ENCODE measurements at places on chromosomes 5 and 9.

GRCh38 chr5:95422838-95423237 is 31.7 kb downstream of the FAM81B start:
- ATAC-seq = no peak

DNA sequence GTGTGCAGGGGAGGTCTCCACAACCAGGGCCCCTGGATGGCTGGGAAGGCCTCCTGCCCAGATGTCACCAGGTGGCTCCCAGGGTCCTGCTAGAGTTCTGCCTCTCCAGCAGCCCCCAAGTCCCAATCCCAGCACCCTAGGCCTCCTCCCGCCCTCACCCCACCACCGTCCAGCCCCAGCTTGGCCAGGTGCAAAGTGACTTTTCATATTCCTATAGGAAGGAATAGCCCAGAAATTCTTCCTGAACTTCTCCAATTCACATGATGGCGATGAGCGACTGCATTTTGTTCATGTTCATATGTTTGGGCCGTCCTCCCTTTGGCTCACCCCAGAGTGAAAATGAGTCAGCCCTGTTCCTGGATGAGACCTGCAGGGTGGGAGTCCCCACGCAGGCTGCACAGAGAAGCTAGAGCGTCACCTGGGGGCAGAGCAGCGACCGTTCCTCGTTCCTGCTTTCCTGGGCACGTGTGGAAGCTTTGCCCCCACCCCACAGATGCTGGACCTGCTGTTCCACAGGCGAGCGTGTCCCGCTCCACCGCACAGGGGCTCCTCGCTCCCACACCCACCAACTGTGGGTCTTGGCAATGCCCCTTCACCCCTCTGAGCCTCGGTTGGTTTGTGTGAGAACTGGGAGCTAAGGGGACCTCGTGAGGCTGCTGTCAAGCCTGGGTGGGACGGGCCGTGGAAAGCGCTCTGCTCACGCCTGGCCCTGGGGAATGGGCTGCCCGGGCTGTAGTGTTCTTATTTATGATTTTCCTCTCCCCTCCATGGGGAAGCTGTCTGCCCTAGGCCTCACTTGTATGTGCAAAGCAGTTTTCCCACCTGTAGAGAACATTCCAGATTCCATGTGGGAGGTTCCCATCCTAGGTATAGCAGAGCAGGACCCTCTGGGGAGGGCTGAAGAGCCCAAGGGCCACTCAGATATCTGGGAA is 6.9 kb downstream of the MRPS2 start:
- no peak for ATAC-seq

DNA sequence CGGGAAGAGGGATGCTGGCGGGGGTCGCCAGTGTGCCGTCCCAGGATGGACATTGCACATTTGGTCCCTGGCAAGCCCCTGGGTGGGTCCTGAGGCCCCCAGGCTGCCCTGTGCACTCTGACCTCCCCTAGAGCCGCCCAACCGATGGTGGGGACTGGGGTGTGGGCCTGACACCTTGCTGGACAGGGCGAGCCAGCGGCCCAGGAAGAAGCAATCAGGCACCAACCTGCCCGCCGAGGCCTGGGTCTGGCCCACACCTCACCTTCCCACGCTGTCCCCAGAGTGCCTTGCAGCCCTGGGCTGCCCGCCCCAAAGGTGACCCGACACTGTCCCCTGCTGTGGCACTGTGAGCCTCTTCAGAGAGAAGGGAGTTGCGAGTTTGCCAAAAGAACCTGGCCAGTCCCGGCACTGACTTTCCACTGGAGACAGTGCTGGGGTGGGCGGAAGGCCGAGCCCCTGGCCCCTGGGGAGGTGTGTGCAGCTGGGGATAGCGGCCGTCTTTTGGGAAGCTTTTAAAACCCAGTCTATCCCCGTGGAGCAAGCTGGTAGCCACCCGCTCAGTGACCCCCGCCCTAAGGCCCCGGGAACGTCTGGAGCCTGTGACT is 12.0 kb upstream of the NRARP start:
- ATAC-seq = no peak

GRCh38 chr5:153654504-153655200 is 164.2 kb downstream of the GRIA1 start:
- no peak for ATAC-seq

- peak; percentile 40 for ATAC-seq
Observed at GRCh38 chr5:55923177-55923771, 71.5 kb downstream of the IL6ST start.

DNA sequence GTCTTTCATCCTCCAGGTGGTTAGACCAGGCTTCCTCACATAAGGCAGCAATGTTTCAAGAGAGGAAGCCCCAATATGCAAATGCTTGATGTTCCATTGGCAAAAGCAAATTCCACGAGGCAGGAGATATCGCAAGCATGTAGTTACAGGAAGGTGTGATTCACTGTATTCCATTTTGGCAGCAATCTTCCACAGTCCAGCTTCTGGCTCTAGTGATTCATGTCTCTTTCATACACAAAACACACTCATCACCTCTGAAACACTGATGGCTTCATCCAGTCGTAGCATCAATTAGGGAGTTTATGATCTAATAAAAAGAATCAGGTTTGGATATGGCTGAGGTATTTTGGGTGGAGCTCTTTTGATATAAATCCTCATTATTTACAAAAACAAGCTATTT is 552.2 kb upstream of the RIOK2 start:
- no peak for ATAC-seq

DNA sequence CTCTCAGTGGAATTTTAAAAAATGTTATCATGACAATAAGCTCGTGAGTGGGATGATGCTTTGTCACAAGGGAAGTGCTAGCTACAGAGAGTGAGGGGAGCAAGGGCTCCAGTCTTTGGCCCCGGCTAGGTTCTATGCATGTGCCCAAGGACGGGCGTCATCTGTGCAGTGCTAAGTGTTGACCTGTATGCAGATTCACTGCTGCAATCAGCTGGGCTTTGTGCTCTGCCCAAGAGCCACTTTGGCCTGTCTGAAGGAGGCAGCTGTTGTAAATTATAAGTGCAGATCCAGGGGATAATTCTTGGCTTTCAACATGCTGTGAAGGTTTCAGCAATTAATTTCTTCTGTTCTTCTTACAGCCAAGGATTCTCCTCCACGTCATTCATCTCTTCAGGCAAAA is 268.6 kb downstream of the PSAT1 start:
- ATAC-seq = no peak

DNA sequence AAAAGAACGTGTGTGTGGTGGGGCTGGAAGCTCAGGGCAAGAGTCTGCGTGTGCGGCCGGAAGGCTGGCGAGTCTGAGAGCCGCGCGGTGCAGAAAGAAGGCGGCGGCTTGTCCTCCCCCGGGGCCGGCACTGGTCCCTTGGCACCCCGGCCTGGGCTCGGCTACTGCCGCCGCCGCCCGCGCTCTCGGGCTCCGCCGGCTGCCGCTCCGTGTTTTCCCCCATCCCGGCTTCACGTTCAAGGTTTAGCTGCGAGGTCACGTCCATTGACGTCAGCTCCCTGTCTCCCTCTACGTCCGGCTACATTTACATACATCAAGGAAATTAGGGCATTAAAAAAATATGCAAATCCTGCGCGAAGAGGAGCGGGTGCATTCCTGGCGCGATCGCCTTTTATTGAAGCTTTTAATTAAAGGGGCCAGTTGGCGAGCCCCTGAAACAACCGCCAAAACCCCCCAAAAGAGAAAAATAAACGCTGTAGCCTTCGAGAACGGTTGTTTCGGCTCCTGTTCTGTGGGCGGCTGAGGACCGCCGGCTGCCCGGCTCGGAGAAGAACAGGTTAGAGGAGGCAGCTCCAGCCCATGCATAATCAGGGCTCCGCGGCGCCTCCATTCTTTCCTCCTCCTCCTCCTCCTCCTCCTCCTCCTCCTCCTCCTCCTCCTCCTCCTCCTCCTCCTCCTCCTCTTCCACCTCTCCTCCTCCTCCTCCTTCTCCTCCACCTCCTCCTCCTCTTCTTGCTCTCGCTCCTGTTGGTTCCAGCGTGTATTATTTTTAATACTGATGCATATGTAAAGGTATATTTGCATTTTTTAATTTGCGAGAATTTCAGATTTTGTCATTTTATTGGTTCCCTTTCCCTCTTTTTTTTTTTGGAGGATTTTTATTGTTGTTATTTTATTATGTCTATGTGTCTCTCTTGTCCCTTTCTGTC is 207.0 kb downstream of the MEF2C start:
- ATAC-seq = no peak

- no peak for ATAC-seq
Observed at GRCh38 chr5:670396-671270, 22.5 kb downstream of the TPPP start.

DNA sequence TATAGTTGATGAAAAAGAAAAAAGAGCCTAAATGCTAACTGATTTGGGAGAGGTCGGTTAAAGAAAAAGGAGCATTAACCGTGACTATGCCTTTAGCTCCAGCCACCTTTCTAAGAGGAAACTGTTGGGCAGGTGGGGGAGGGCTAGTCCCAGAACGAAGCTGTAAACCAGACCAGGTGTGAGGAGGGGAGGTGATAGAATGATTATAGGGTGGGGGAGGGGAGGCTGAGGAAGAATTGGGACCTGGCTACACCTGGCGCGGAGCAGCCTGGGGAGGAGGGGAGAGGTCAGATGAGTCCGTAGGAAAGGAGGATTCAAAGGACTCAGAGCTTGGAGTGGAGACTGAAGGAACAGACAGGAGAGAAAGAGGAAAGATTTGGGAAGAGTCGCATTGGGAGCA is 73.4 kb downstream of the PHAX start:
- no peak for ATAC-seq

GRCh38 chr5:147084702-147085101 is 150.1 kb upstream of the STK32A start:
- no peak for ATAC-seq

- ATAC-seq = no peak
Observed at GRCh38 chr9:110877374-110877773, 160.9 kb downstream of the LPAR1 start.

- no peak for ATAC-seq
Observed at GRCh38 chr5:157107508-157107907, 1.3 kb downstream of the HAVCR2 start.

- no peak for ATAC-seq
Observed at GRCh38 chr5:45796959-45797553, 100.9 kb upstream of the HCN1 start.

GRCh38 chr5:33936004-33936380 is 194 bp upstream of the RXFP3 start:
- no peak for ATAC-seq

- no peak for ATAC-seq
Observed at GRCh38 chr9:107043886-107044285, 180.9 kb downstream of the ZNF462 start.

- ATAC-seq = no peak
Observed at GRCh38 chr5:38871790-38872551, 26.2 kb downstream of the OSMR start.

DNA sequence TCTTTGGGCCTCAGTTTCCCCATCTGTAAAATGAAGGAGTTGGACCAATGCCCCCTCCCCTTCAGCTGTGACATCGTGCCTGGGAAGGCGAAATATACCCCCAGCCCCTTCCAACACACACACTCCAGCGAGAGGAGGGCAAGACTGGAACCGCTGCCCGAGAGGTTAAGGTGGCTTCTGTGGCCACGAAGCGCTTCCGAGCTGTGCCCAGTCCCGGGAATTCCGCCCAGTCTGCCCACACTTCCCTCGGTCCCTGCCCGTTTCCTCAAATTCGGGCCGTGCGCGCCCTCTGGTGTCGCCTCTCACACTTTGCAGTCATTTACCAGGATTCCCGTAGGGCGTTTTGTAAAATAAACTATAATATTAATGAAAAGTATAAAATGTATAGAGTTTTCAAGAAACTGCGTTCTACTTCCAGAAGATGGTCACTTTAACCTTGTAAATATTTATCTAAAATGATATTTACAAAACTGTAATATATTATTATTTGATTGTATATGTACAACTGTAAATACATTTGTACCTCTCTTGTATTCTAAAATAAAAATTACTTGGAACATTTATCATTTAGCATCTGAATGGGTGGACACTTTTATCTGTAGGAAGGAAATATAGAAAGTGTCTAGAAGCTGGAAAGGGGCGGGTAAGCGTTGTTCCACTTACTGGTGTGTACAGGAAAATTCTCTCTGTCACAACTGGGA is 11.0 kb upstream of the EXOSC2 start:
- ATAC-seq = no peak

GRCh38 chr5:139689631-139690063 is 41.5 kb downstream of the CXXC5 start:
- ATAC-seq = no peak

- no peak for ATAC-seq
Observed at GRCh38 chr5:45694255-45694814, 1.8 kb downstream of the HCN1 start.

DNA sequence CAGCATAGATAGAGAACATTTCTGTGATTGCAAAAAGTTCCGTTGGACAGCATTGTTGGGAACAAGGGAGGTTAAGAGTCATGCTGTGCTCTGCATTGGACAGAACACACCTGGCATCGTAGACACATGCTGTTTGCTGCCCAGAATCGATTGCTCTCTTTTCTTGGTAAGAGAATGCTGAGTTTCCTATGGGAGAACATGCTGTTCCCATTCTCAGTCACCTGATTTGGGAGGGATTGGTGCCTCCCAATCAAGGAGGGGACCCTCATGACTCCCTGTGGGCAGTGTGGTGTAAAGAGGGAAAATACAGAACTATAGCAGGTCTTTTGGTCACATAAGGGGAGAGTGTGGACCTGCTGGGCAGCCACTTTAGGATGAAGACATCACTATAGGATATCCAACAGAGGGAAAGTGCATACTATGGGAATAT is 555.4 kb upstream of the CLINT1 start:
- ATAC-seq = no peak
